ENCODE measurements at places on chromosomes 4 and X.

GRCh38 chr4:104020641-104021040 lies 300.9 kb upstream of the TACR3 start:
- DNase-seq: no peak

- DNase-seq: no peak
These were observed 39.8 kb downstream of the HAND2 start for GRCh38 chr4:173490256-173490655.

- no peak for DNase-seq
These were observed 85.9 kb upstream of the GPR34 start for GRCh38 chrX:41602816-41603345.

DNA sequence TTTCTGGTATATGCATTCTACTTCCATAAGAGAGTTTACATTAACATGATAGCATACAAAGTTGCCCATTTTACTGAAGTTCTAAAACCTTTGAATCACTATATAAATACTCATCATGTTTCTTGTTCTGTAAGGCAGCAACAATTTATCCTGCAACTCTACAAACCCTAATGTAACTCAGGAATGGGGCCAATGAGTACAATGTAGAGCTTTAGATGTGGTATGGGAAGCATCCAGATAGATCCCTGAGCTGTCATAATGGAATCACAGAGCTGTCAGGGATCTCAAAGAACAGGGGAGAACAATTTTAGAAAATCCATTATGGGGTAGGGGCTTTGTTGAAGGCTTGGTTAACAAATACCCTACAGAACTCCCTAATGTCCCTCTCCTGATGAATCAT lies 88.5 kb downstream of the DCUN1D4 start:
- no peak for DNase-seq

GRCh38 chr4:113826421-113826820 lies 64.9 kb upstream of the CAMK2D start:
- no peak for DNase-seq
